Aorta (tissue), 5 donors: ENCODE measurements at places on chromosomes 7 and 10. TPM values are rescaled to one million over a fixed set of nuclear protein-coding genes. Genes with fewer than 3 reads are reported as not detected.

Gene OPALIN
- total RNA-seq, result not detected

Gene PRXL2A
- total RNA-seq, result 43.1 TPM

Gene CPN1
- total RNA-seq, result not detected

Gene MEPCE
- 26.3 TPM for total RNA-seq

Gene LRGUK
- total RNA-seq, result 0.58 TPM

Gene ASB13
- total RNA-seq, result 25.0 TPM

Gene PHKG1
- total RNA-seq, result 9.3 TPM

Gene FAM221A
- 8.5 TPM for total RNA-seq

Gene HSPA14
- 11.5 TPM for total RNA-seq

Gene MUC12
- total RNA-seq, result 0.88 TPM

Gene ENKUR
- not detected for total RNA-seq

Gene MOSPD3
- 19.1 TPM for total RNA-seq

Gene WNT2
- total RNA-seq, result 0.45 TPM

Gene SUGCT
- total RNA-seq, result 47.1 TPM

Gene CFAP70
- total RNA-seq, result 2.4 TPM

Gene ABLIM1
- 55.8 TPM for total RNA-seq

Gene FEZF1
- not detected for total RNA-seq

Gene PRPS1L1
- not detected for total RNA-seq

Gene TMEM178B
- 0.42 TPM for total RNA-seq

Gene TAS2R3
- 5.2 TPM for total RNA-seq

Gene SH3PXD2A
- 55.9 TPM for total RNA-seq

Gene OR2A1
- 0.16 TPM for total RNA-seq
